ENCODE measurements at places on chromosomes 7 and 10. TPM values are rescaled to one million over a fixed set of nuclear protein-coding genes. Genes with fewer than 3 reads are reported as not detected.

GRCh38 chr10:50999163-50999562 lies 75.1 kb upstream of the PRKG1 start:
- DNase-seq = no peak
- H3K36me3 ChIP-seq = no peaks in the 10 kb centered on the region
- no peaks in the 10 kb centered on the region for H3K27me3 ChIP-seq
- no peak overlapping the region for H3K4me3 ChIP-seq
- no peak overlapping the region for H3K27ac ChIP-seq
- H3K4me1 ChIP-seq = no peaks in the 10 kb centered on the region

- peak within 1 kb of the TSS; percentile 72 for H3K4me3 ChIP-seq
- H3K36me3 ChIP-seq = no peaks in the 10 kb centered on the region
- DNase-seq = peak; percentile 70
- H3K4me1 ChIP-seq = peaks cover 6% of the 10 kb centered on the region
Observed at GRCh38 chr10:116742367-116743265, at the start of gene HSPA12A. HSPA12A (minus strand) TSS chr10:116742566; CDS start chr10:116742469, 97 bp downstream.

DNA sequence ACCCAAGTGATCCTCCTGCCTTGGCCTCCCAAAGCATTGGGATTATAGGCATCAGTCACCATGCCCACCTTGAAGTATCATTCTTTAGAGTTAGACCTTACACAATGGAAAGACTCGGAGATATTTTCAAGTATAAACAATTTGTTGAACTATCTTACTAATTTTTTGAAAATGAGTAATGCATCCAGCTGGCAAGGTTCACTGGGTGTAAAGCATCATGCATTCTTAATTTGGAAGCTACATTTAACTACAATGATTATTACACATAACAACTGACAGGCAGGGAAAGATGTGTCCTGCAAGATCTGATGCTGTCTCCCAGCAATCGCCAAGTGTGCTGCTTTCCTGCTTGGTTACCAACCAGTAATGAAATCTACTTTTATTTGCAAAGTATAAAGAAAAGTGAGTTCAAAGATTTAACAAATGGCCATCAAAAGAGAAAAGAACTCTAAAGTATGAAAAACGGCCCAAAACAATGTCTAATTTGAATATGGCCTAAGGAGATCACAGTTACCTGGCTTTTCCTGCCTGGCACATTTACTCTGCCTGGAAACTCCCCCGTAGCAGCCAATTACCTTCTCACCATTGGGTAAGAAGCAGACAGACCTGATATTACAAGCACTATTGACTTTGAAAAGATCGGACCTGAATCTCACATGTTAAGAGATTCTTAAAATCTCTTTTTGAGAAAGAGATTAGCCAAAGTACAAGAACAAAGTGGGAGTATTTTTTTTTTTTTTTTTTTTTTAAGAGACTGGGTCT lies 59.3 kb upstream of the NMT2 start:
- H3K27ac ChIP-seq = no peak overlapping the region
- H3K4me3 ChIP-seq = no peak overlapping the region
- no peaks in the 10 kb centered on the region for H3K36me3 ChIP-seq
- DNase-seq = no peak

DNA sequence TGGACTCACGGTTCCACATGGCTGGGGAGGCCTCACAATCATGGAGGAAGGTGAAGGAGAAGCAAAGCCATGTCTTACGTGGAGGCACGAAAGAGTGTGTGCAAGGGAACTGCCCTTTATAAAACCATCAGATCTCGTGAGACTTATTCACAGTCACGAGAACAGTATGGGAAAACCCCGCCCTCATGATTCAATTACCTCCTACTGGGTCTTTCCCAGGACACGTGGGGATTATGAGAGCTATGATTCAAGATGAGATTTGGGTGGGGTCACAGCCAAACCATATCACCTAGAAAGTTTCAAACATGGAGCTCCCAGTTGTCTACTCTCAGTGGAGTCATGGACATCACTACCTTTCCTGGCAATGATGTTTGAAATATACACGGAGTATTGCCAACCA lies 49.6 kb downstream of the CYCS start:
- no peaks in the 10 kb centered on the region for H3K27me3 ChIP-seq
- H3K4me3 ChIP-seq = no peak overlapping the region
- H3K4me1 ChIP-seq = no peaks in the 10 kb centered on the region
- H3K36me3 ChIP-seq = no peaks in the 10 kb centered on the region
- DNase-seq = no peak

The NUDT5 gene
- total RNA-seq = 44.3 TPM

GRCh38 chr7:22074897-22075296 lies 129.2 kb upstream of the CDCA7L start:
- H3K4me3 ChIP-seq = no peak overlapping the region
- no peaks in the 10 kb centered on the region for H3K27me3 ChIP-seq
- H3K4me1 ChIP-seq = no peaks in the 10 kb centered on the region
- H3K27ac ChIP-seq = no peak overlapping the region
- no peaks in the 10 kb centered on the region for H3K36me3 ChIP-seq

DNA sequence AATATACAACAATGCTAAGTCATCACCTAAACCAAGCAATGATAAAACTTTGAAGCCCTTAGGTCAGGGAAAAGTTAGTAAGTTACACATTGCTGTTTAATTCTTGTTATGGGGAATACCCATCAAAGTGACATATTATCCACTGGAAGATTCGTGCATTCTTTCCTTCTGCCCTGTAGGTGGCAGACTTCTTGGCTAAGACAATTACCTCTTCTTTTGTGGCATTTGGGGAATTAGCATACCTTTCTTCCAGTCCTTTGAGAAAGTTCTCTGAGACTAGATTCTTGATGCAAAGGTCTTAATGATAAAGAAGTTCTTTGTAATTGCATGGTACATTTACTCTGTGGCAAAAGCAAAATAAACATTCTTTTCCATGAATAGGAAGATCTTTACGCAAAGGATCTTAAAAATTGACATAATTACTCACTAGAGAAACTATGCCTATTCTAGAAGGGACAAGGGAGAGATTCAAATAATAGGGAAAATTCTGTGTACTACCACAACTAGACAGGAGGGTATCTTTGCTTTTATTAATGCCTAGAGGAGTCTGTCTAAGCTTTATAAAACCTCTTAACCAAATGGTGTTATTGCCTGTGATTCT lies 395.9 kb downstream of the GRM8 start:
- DNase-seq = no peak
- no peak overlapping the region for H3K4me3 ChIP-seq
- no peak overlapping the region for H3K27ac ChIP-seq
- no peaks in the 10 kb centered on the region for H3K36me3 ChIP-seq
